CD4-positive, alpha-beta T cell treated with Interleukin-17A for 1 hour (primary cell): ENCODE measurements at places on chromosomes 12 and 14.

GRCh38 chr12:50066402-50066801 lies 9.0 kb downstream of the ASIC1 start:
- no peak for DNase-seq

DNA sequence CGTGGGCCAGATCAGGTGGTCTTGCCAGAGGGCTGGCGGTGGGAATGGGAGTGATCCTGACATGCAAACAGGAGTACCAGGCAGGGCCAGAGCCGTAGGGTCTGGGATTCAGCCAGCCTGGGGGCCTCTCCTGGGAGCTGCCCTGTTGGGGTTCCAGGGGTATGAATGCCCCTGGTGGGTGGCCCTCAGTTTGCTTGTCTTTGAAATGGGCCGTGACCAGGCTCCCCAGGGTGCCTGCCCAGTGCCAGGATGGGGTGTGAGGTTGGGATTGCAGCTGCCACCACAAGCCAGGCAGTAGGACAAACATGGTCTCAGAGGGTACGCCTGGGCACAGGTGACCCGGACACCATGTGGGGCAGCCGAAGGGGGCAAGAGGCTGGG lies 168.8 kb downstream of the KIF26A start:
- no peak for DNase-seq

GRCh38 chr12:112322441-112322840 lies 59.8 kb downstream of the HECTD4 start:
- no peak for DNase-seq

GRCh38 chr14:72558721-72559120 lies 335.2 kb downstream of the DPF3 start:
- DNase-seq = no peak
